Metanephros (tissue), 2 donors: ENCODE measurements at places on chromosomes 4 and X. TPM values are rescaled to one million over a fixed set of nuclear protein-coding genes. Genes with fewer than 3 reads are reported as not detected.

The DCLK2 gene
- 19.7 TPM for total RNA-seq

The FGD1 gene
- 15.0 TPM for total RNA-seq

The SLC10A4 gene
- 0.41 TPM for total RNA-seq

The OTUD6A gene
- not detected for total RNA-seq

The TXK gene
- 4.0 TPM for total RNA-seq

The ZFP92 gene
- 1.5 TPM for total RNA-seq

The FAM90A26 gene
- total RNA-seq = not detected

The TMEM271 gene
- total RNA-seq = 0.06 TPM

The ADGRG2 gene
- 7.3 TPM for total RNA-seq

The RNF113A gene
- 9.0 TPM for total RNA-seq

The PRRG3 gene
- 6.1 TPM for total RNA-seq

The CD38 gene
- total RNA-seq = 1.9 TPM

The MND1 gene
- 4.4 TPM for total RNA-seq

The MAGEB1 gene
- not detected for total RNA-seq

The HSFX4 gene
- not detected for total RNA-seq

The MSMO1 gene
- 68.4 TPM for total RNA-seq

The TMEM144 gene
- total RNA-seq = 5.7 TPM

The CLIC2 gene
- total RNA-seq = 4.4 TPM

The SMIM31 gene
- not detected for total RNA-seq

The PHKA1 gene
- 6.4 TPM for total RNA-seq

The KCNE5 gene
- 6.5 TPM for total RNA-seq

The SLC10A7 gene
- 15.4 TPM for total RNA-seq

The DAPP1 gene
- 4.6 TPM for total RNA-seq

The FRMPD4 gene
- 0.41 TPM for total RNA-seq

The CCDC149 gene
- 14.8 TPM for total RNA-seq

The C4orf51 gene
- total RNA-seq = not detected

The RASGEF1B gene
- 29.2 TPM for total RNA-seq

The DNAJB14 gene
- 32.1 TPM for total RNA-seq

The MAGEE2 gene
- 0.47 TPM for total RNA-seq

The SLC2A9 gene
- total RNA-seq = 15.0 TPM
